Fibroblast of lung (primary cell): ENCODE measurements at places on chromosomes 1 and 21. TPM values are rescaled to one million over a fixed set of nuclear protein-coding genes. Genes with fewer than 3 reads are reported as not detected.
A peak's percentile ranks its signal among the peaks of the same experiment; 100 is the strongest.

DNA sequence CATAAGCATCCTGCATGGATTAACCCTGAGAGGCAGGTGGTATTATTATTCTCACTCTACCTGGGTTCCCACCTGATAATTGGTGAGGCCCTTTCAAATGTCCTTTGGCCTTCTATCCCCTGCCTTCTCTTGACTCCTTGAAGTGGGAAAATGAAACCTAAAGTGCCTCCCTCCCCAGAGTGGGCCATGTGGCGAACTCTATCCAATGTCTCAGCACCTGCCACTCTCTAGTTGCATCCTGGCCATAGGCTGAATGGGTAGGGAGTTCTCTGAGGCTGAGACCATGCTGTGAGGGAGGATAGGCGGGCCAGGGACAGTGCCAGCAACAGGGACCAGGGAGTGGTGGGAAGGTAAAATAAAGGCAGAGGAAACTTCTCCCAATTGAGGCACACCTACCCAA, 35.3 kb downstream of the ELF3 start:
- DNase-seq = no peak

DNA sequence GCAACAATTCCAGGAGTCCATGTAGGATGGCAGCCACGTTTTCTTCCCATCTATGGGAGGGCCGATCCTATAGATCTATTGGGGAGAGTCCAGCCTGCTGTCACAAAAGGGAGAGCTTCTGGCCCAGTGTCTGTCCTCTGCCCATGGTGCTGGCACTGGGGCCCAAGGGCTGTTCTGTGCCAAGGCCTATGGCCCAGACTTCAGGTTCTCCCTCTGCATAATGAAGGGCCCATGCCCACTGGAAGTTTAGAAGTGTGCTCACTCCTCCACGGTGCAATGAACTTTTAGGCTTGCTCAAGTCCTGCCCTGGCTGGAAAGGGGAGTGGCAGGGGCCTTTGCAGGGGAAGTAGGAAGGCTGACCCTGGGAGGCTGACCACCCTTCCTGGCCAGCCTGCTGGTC, 44.1 kb upstream of the ATP2B4 start:
- DNase-seq = no peak

- no peak for DNase-seq
Observed at GRCh38 chr1:194830387-194830786, 1644.0 kb upstream of the B3GALT2 start.

DNA sequence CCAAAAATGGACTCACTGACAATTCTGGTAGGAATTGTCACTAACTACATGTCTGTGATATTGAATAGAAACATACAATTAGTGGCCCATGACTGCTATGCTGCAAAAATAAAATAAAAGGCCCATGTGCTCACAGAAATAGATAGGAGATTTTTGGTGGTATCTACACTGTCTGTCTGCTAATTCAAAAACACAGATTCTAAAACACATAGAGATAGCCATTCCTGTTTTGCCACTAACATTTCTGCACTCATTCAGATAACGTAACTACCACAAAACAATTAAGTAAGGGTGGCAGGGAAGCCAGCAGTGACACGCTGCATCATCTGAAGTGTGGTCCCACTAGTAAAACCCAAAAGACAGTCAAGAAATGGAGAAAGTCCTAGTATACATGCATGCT, 202.2 kb upstream of the NFIA start:
- no peak for DNase-seq

DNA sequence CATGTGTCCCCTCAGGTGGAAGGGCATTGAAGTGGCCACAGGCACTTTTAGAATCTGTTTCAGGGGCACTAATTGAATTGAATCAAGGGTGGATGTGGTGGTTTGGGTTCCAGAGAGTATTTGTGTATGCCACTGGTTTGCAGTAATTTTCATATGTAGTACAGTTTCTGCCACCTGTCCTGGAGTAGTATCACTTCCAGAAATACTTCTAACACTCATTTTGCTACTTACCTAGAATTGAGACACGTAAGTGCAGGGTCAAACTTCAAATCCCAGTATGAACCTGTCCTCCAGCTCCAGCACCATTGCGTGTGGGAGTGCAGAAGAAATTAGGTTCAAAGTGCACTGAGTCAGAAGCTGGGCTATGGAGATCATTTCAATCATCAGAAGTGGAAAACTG, 26.8 kb downstream of the RSPH1 start:
- DNase-seq = no peak

DNA sequence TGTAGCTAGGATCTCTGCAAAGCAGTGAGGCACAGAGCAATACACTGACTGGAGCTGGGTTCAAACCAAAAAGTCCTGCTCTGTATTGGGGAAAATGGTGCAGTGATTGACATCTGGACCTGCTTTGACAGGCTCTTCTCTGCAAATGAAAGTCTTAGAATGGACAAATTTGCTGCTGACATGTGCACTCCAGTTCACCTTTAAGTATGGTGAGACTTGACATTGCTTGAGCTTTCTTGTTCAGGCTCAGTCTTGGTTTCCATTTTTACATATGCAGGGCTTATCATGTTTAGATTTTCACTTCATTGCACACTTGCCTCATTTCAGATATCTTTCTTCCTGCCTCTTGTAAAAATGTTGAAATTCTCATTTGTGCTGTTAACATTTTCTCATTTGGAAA, 1655.0 kb downstream of the MRPL39 start:
- DNase-seq = no peak

DNA sequence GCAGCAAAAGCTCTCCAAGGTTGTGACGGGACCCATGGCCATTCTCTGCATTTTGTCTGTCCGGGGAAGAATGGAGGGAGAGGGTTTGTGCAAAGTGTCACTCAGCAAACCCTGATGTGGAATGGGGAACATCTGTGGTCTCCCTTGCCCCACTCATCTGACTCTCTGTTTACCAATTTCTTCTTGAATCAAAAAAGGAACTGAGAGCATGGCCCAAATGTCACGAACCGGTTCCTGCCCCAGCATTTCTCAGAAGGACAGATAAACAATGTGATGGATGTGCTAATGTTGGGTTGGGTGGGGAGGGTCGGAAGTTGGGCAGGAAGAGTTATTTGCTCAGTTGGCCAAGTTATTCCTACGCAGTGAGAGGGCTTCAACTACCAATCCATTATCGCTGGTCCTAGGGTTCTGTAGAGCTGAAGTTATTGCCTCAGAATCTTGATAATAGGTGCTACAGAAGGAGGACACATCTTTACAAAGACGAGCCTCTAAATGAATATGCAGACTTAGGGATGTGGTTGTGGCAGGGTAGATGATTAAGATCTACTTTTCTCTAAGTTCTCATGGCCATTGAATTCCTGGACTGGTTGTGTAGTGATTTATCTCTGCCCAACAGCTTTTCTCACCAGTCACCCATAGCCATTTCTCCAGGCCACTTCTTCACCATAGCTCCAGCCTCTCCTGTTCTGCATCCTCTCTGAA, 9.6 kb upstream of the DUSP12 start:
- no peak for DNase-seq

DNA sequence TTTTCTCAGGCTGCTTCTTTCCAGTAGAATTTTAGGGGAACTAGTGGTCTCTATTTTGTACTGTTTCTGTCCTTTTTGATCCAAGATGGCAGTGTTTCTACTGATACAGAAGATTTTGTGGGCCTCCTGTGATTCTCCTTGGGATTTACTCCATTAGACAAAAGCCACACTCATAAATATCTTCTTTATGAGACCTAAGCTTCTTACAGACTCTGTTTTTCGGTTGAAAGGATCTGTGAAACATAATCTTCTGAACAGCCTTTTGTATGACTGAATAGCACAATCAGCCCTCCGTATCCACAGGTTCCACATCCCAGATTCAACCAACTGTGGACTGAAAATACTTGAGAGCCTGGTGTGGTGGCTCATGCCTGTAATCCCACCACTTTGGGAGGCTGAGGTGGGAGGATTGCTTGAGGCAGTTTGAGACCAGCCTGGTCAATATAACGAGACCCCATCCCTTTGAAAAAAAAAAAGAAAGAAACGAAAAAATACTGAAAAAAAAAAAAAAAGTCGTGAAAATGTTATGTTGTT, 10.8 kb upstream of the PSMD4 start:
- DNase-seq = no peak

DNA sequence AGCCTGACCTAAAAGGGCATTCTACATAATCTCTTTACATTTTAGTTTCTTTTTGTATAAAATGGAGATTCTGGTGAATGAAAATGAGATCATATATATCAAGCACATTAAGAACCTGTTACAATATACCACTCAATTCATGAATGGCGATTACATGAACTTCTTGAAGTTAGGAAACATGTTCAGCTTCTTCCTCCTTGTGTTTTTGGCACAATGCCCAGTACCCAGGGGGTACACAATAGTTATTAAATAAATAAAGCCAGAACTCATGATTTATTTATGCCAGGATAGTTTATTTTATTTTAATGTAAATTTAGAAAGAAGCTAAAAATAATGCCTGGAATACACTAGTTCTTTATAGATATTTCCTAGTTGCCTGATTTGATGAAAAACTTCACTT, 186.0 kb upstream of the PTGFR start:
- DNase-seq = peak; percentile 74

DNA sequence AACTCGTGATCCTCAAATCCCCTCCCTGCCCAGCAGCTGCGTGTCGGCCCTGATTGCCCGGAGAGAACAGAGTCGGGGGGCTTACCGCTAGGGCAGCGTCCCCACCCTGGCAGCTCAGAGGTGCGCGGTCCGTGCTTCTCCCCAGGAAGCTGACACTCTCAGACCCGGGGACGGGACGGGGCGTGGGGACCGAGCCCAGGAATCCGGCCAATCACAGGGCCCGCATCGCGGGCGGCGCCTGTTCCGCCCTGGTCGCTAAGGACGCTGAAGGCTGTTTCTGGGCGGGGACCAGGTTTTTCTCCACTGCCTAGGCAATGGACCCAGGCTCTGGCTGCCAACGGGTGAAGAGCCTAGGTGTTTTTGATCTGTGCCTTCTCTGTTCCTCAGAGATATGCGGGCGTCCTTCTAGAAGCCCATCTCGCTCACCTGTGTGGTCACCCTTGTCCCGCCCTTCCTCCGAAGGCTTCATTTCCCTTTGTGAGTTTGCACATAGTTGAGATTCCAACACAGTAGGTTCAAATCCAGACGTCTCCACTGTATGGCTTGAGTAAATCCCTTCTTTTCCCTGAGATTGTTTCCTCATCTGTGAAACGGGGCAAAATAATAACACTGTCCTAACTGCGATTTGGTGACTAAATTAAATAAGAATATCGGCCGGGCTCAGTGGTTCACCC, at the start of gene C1orf87:
TSS of gene C1orf87 (minus strand) at position 166 of the 674 bp plus-strand sequence. CDS start 1,127 bp downstream, outside the sequence.
- DNase-seq = no peak

- DNase-seq = no peak
Observed at GRCh38 chr1:167950569-167950968, 13.7 kb upstream of the MPC2 start.

DNA sequence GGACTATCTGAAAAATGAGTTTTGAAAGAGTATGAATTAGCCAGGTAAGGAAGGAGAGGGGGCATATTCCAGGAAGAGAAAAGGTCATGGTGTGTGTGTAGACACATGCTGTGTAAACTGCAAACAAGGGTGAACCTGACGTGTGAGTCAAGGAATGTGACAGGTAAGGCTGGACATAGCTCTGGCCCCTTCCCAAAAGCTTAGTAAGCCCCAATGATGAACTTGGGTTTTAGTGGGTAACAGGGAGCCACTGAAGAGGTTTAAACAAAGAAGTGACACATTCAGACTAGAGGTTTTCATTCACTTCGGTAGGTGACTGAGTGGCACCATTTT, 36.7 kb downstream of the EGLN1 start:
- DNase-seq = peak; percentile 48

DNA sequence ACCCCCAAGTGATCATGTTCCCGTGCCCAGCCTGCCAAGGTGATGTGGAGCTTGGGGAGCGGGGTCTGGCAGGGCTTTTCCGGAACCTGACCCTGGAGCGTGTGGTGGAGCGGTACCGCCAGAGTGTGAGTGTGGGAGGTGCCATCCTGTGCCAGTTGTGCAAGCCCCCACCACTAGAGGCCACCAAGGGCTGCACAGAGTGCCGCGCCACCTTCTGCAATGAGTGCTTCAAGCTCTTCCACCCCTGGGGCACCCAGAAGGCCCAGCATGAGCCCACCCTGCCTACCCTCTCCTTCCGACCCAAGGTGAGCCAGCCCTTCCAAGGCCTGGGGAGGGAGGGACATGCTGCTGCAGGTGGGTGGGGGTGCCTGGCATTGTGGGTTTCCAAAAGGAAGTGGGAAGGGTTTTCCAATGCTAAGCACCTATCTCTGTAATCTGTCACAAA, 2.3 kb downstream of the TRIM46 start:
- DNase-seq = no peak

DNA sequence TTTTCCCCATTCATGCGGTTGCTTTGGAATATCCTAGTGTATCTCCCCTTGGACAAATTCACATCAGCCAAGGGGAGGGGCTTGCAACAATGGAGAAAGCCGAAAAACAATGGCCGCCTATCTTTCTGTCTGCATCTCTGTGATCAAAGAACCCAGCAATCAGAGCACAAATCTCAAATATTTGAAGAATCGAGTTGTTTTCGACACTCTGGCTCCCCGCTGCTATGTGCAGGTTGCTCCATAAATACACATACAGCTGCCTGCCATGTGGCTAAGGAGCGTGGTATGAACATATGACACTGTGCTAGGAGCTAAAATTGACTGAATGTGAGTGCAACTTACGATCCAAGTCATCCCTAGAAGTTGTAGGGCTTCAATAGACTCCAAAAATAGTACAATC, 8.5 kb downstream of the CFHR4 start:
- no peak for DNase-seq

DNA sequence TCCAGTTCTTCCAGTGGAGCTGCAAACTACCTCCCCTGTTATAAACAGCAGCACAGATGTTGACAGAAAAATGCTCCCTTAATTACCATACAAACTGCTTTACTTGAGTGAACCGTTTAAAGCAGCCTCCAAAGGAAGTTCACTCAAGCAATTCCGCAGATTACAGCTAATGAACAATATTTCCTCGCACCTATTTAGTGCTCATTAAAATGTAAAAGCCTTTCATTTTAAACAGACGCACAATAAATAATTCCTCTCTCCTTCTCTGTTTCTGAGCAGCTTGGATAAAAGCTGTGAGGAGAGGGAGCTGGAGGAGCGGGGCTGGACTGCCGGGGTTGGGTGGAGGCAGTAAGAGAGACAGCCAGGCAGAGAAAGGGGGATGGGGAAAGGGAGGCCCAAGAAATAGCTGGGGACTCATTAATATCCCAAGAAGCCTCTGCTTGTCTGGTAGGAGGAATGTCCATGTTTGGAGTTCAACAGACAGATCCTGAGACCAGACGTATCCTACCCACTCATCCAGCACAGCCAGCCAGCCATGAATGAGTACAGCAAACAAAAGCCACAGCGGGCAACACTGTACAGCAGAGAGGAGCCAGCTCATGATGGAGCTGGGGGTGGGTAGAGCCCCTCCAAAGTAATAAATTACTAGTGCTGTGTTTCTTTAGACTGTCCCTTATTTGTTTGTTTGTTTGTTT, 227.7 kb downstream of the GPATCH2 start:
- no peak for DNase-seq

GRCh38 chr1:200372095-200372884, 37.5 kb downstream of the ZNF281 start:
- DNase-seq = peak; percentile 90

GRCh38 chr1:224644553-224645154, 28.5 kb downstream of the CNIH3 start:
- peak; percentile 59 for DNase-seq

Gene ZNF683
- not detected in 2 replicates for total RNA-seq

Gene S100A8
- total RNA-seq = not detected in 2 replicates

Gene CR1L
- under 0.01 TPM in 1 of 2 replicates, not detected in the other for total RNA-seq

Gene CLCC1
- total RNA-seq = 30.6 and 31.0 TPM in 2 replicates

Gene TNNI3K
- 0.66 and 1.0 TPM in 2 replicates for total RNA-seq

Gene ZNF124
- total RNA-seq = 25.6 and 54.2 TPM in 2 replicates

Gene RAP1A
- total RNA-seq = 11.6 and 13.5 TPM in 2 replicates
